ENCODE measurements at places on chromosomes 1 and 21.

DNA sequence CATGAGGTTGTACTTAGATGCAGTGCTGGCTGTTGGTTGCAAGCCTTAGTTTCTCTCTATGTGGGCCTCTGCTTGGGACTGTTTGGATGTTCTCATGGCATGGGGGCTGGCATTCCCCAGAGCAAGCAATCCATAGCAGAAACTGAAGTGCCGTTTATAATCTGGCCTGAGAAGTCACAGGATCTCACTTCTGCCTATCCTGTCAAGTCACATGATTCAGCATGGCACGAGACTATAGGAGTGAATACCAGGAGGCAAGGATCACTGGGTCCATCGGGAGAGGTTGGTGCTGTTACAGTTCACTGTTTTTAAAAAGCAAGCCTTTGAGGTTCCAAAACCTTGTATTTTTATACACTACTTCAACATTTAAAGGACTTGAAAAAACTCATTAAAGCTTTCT lies 16.7 kb downstream of the COLGALT2 start:
- no peak for DNase-seq

DNA sequence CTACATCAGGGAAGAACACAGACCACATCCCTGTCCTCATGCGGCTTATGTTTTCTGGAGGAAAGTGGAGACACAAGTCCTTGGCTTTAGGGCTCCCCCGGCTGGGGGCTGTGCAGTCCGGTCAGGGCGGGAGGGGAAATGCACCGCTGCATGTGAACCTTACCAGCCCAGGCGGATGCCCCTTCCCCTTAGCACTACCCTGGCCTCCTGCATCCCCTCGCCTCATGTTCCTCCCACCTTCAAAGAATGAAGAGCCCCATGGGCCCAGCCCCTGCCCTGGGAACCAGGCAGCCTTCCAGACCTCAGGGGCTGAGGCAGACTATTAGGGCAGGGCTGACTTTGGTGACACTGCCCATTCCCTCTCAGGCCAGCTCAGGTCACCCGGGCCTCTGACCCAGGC lies 45.5 kb downstream of the TNNT2 start:
- no peak for DNase-seq

DNA sequence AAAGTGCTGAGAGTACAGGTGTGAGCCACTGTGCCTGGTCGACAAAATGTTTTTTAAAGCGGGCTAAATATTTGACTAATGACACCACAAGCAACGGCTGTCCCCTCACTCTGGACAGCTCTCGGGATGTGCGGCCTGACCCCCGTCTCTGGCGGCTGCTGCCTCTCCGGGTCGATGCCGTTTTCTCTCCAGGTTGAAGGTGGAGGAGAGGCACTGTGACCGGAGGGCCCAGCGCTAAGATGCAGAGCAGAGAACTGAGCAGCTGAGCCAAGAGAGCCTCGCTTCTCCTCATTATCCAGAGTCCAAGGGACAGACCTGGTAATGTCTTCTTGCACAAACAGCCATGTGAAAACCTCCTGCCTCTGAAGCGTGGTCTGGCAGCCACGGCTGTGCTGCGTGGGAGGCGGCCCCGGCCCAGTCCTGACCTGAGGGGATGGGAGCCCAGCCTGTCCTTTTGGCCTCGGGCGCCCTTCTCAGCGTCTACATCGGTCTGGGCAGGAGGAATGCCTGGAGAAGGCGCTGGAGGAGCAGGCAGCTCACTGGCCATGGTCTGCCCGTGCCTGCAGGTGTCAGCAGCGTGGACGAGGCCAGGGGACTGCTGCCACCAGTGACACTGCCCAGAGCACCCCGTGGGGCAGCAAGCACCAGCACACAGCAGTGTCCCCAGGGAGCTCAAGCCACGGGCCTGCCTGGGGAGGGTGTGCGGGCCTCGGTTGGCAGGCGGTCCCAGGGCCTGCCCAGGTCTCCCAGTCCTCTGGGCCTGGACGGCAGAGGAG lies 10.3 kb downstream of the MORN1 start:
- no peak for DNase-seq

GRCh38 chr1:29550119-29550841 lies 314.0 kb downstream of the PTPRU start:
- no peak for DNase-seq

DNA sequence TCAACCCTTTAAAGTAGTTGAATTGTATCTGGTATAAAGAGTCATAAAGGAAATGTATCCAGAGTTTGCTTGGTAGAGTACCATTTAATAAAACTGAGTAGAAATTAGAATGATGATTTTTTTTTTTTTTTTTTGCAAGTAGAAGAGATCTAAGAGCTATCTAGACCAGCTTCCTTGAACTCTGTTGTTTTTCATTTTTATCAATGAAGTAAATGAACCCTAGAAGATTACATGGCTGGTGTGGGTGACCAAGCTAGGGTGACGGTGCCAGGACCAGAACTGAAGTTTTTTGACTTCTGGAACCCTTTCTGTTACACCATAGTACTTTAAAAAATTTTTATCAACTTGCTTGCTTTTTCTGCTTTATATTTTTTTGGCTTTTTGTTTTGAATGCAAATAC lies 36.9 kb downstream of the MACO1 start:
- no peak for DNase-seq

DNA sequence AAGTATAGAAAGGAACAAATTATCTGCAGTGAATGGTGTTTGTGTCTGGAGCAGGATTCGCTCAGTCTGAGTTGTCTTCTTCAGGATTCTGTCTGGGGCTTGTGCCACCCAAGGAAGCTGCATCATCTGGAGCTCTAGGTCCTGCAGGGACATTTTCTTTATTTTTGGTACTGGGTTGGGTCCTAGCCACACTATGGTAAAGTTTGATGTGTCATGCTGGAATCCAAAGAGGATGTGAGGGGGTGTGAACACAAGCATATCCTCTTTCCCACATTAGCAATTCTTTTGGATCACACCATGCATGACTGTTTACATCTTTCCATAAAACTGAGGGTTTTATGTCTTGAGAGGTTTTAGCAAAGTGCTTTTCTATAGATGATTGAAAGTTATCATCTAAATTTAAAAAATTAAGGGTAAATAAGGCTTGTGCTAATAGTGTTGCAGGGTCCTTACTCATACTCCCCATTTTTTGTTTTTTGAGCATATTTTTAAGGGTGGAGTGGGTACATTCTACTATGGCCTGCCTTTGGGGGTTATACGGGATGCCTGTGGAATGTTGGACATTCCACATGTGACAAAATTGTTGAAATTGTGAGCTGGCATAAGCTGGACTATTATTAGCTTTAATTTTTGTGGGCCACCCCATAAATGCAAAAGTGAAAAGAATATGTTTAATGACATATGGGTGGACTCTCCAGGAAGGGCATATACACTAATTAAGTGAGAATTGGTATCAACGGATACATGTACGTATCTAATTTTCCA lies 152.0 kb upstream of the HMCN1 start:
- DNase-seq, result no peak

- no peak for DNase-seq
These were observed 308.4 kb downstream of the AJAP1 start for GRCh38 chr1:4962836-4963235.

- no peak for DNase-seq
These were observed 296.6 kb downstream of the CHRM3 start for GRCh38 chr1:239682960-239683359.

DNA sequence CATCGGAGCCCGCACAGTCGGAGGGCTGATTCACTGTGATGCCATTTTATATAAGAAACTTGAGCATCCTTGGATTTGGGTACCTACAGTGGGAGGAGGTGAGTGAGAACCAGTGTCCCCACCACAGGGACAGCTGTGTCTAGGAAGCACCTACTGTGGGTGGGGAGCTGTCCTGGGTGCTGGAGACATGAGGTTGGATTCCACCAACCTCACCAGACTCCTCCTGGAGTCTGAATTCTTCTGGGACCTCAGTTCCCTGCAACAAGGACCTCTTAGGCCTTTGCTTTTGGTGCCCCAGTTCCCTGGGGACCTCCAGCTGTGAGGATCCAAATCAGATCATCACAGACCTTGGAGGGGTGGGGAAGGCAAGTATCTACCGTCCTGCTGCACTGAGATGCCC lies 188.8 kb downstream of the PRDM16 start:
- no peak for DNase-seq

DNA sequence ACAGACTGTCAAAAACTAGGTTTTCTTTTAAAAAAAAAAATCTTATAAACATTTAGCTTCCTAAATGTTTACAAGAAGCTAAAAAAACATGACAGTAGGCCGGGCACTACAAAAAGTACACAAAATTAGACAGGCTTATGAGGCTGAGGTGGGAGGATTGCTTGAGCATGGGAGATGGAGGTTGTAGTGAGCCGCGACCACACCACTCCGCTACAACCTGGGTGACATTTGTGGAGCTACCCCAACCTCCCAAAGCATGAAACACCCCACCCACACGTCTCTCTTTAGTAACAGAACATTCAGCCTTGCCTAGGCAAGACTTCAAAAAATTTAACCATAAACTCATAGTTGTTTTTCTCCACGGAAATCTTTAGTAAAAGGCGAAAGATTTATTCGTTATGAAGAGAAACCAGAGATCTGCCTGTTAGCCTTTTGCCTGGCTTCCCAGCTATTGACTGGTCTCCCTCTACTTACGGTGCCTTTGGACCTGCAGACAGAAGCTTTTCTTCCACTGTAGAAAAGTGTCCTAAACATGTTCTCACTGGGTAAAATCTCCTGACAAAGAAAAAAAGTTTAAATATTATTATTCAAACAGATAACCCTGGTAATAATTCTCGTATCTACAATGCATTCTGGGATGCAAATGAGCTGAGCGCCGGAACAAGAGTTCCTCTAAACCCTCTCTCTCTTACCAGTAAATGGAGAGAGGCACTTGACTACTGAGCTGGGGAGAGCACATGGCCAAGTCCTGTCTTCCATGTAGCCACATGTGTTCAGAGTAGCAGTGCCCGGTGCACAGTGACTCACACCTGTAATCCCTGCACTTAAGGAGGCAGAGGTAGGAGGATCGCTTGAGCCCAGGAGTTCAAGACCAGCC lies 9.2 kb downstream of the RNU5D-1 start:
- peak; percentile 88 for DNase-seq

DNA sequence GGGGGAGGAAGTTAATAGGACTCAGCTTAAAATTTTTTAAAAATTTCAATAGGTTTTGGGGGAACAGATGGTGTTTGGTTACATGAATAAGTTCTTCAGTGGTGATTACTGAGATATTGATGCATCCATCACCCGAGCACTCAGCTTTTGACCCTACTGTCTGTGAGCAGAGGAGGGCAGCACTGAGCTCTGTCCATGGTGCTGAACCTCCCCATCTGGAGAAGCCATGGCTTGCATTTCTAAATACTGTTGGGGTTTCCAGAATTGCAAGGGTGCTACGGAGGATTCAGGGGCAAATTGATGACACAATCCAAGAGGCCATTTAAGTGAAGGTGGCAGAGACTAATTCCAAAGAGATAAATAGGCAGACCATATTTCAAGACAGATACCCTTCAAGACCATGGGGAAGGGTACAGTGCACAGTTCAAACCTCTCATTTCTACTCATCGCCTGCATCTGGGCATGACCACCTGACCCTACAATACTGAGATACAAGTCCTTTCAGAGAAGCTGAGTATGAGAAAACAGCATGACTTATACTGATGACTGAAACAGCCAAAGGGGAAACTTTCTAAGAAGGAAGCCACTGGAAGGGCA lies 17.2 kb downstream of the SYT2 start:
- DNase-seq, result peak; percentile 52

GRCh38 chr1:168202941-168203654 lies 22.7 kb upstream of the SFT2D2 start:
- DNase-seq, result no peak

DNA sequence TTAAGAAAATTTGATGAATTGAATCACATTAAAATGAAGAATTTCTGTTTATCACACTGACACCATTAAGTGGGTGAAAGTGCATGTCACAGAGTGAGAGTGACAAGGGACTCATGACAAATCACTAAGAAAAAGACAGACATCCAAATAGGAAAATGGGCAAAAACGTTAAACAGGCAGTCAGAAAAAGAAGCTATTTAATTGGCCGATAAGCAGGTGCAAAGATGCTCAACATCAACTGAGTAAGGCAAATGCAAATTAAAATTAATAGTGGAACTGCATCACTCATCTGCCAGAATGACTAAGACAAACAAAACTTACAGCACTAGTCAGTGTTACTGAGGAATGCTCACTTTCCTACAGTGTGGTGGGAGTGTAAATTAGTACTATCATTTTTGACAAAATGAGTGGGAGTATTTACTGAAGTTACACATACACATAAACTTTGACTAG lies 39.2 kb upstream of the RUNX1 start:
- DNase-seq, result no peak

DNA sequence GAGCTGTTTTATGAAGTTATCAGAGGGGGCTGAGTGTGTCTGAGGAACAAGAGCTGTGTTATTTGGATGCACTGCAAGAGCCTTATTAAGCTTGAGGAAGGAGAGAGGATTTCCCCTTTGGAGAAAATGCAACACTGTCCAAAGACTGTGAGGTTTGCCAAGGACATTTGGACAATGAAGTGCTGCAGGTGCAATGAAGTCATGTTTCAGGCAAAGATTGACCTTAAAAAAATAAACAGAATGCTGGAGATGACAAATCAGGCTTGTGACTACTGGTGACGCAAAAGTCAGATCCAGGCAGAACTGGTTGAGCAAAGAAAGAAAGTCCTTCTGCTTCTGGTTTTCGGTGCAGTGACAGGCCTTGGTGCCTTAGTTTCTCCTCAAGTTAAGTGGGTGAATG lies 125.2 kb upstream of the KIAA0040 start:
- DNase-seq, result no peak

- no peak for DNase-seq
These were observed 33.7 kb downstream of the GLUL start for GRCh38 chr1:182357913-182358312.

DNA sequence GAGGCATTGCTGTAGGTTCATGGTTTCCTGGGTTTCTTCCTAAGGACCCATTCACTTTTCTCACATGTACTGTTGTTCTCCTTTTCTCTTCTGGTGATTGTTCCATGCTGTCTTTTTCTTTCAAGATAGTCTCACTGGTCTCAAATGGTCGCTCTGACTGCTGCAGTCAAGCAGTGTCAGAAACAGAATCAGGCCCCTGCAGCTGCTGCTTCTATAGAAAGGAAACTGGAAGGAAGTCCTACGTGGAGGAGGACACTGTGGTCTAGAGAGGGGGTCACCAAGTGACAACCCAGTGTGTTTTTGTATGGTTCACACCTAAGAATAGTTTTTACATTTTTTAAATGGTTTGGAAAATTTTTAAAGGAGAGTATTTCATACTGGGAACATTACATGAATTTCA lies 2.4 kb downstream of the NECAP2 start:
- no peak for DNase-seq

DNA sequence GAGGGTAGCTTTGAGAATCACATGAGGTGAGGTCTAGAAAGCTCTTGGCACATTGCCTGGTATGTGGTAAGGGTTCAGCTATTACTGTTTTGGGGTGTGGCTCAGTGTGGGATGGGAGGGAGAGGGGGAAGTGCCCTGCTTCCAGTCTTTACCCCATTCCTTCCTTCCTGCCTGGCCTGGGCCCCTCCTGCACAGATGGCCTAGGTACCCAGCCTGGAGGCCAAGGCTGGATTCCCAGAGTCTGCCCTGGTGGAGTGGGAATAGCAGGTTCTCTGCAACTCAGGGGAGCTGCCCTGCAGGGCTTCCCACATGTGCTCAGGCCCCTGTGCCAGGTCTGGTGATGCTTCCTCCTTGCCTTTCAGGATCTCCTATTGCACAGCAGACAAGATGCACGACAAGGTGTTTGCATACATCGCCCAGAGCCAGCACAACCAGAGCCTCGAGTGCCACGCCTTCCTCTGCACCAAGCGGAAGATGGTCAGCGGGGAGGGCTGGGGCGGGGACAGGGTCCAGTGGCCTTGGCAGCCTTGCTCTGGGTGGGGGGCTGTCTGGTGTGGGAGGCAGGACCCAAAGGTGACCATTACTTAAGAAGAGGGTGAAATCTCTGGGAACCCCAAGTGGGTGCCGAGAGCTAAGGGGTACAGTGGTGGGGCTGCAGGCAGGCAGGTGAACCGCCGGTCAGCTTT lies 13.5 kb downstream of the LDLRAP1 start:
- DNase-seq, result peak; percentile 56
